ENCODE measurements at places on chromosomes 7 and 10.

DNA sequence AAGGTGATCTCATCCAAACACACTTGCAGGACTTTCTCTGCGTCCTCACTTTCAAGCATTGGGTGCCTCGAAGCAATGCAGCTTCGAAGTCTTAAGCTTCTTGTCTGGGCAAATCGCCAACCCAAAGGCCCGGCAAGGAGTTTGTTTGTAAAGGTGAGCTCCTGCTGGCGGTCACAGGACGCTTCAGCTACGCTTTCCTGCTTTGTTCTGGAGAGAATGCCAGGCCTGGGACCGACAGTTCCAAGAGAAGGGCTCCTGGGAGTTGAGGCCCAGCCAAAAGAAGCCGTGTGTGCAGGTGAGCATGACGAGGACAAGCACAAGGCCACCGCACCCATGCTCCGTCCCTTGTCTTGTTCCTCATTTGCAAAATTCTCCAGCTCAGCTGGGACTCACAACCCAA is 106.6 kb upstream of the DOCK1 start:
- no peak for DNase-seq

- DNase-seq, result no peak
Observed at GRCh38 chr7:44375926-44376342, 50.5 kb upstream of the CAMK2B start.

- no peak for DNase-seq
Observed at GRCh38 chr10:122149561-122150505, 121.3 kb upstream of the BTBD16 start.

- DNase-seq, result no peak
Observed at GRCh38 chr10:62517252-62517651, 143.1 kb downstream of the ZNF365 start.

GRCh38 chr7:3439333-3440030 is 138.4 kb downstream of the SDK1 start:
- no peak for DNase-seq

GRCh38 chr10:113030453-113030852 is 80.4 kb downstream of the TCF7L2 start:
- DNase-seq, result no peak

GRCh38 chr10:99945263-99945662 is 64.5 kb downstream of the DNMBP start:
- DNase-seq, result no peak

DNA sequence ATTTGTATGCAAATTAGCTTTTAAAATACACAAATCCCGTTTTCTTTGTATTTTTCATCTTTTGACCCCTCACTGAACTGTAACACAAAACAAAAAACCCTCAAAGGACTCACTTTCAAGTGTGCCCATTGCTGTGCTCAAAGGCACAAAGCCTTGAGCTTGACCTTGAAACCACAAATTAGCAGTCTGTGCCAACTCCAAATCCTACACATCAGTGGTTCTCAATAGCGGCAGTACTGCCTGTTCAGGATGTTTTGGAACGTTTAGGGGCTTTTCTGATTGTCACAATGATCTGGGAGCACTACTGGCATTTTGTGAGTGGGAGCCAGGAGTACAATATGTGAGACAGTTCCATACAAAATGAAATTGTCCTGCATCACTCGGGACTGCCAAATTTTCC is 55.5 kb downstream of the KDM7A start:
- DNase-seq, result no peak

- no peak for DNase-seq
Observed at GRCh38 chr7:102228935-102229334, 57.7 kb upstream of the SH2B2 start.

DNA sequence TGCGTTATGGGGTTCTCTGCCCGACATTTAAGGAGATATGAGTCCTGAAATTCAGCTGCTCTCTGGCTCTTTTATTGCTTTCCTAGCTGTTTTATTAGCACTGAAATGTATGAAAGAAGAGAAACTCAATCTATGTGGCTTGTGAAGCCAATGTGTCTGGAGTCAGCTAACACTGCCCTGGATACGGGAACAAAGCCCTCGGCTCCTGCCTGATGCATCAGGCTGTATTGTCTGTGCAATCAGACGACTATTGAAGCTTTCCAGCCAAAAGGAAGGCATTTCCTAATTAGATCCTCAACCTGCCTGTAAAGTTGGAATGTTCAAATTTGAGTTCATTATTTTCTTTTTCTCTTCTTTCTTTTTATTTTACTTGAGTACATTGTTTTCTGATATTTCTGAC is 22.0 kb upstream of the TM9SF3 start:
- no peak for DNase-seq

DNA sequence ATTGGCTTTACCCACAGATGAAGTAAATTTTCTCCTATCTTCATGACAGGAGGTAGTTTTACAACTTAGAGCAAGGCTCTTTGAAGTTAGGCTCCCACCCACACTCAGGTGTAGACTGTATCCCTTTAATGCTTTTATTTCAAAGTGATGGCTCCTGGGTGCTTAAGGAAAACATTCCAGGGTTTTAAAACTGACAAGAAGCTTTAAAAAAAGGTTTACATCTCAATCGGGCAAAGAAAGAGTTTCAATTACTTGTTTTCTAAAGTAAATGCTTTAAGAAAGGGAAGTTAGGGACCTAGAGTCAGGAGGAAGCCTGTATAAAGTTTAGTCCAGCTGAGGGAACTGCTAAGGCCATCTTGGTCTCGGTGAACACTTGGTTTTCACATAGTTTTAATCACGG is 1153.8 kb upstream of the C7orf33 start:
- no peak for DNase-seq

- no peak for DNase-seq
Observed at GRCh38 chr10:69103784-69104183, 15.9 kb downstream of the SRGN start.

DNA sequence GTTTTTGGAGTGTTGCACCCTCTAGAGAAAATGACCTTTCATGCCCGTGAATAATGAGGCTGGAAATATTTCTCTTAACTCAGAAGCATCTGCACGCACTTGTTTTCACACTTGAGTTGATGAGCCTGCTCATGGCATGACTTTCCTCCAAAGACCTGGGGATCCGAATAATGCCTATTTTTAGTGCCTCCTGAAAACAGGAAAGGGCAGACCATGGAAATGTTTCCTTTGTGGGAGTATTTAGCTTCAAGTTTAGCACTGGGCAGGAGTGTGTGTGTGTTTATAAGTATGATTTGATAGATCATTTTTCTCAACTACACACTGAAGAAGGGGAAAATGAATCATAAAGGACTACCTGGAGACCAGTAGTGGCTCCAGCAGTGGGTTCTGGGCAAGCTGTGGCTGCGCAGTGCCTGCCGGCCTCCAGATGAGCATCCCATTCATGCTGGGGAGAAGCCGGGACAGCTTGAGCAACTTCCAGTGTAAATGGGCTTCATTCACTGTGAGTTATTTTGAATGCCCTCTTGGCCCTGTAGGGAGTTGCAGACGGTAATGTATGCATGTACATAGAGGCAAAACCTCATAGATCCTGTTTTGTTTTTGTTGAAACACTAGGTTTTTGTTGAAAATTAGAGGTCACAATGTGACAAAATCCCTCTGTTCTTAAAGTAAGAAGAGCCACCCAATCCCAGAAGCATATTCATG is 117.8 kb upstream of the INSYN2A start:
- no peak for DNase-seq

All from activated CD8-positive, alpha-beta memory T cell treated with anti-CD3 and anti-CD28 coated beads, Interleukin-2, amount 50 U/mL, for 48 hours (primary cell).